ENCODE measurements at places on chromosomes 12 and 14.

DNA sequence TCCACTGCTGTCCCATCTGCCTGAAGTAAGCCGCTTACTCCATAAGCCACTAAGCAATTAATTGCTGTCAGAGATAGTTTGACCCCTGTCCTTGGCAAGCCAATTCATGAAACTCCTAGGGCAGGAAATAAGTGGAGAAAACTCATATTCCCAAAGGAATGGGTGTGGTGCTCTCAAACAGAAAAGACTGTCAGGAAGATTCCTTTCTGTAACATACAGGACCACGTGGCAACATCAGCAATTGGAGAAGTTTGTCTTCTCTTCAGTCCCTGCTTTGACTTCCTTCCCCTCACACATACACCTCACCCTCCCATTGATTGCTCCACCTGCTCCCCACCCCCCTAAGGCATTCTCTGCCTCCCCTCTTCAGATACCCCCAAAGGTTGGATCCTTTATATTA lies 36.2 kb upstream of the MDM1 start:
- no peaks in the 10 kb centered on the region for H3K36me3 ChIP-seq
- H3K27ac ChIP-seq, result no peak overlapping the region
- H3K4me1 ChIP-seq, result peaks cover 8% of the 10 kb centered on the region
- no peak for DNase-seq
- no peaks in the 10 kb centered on the region for H3K27me3 ChIP-seq

DNA sequence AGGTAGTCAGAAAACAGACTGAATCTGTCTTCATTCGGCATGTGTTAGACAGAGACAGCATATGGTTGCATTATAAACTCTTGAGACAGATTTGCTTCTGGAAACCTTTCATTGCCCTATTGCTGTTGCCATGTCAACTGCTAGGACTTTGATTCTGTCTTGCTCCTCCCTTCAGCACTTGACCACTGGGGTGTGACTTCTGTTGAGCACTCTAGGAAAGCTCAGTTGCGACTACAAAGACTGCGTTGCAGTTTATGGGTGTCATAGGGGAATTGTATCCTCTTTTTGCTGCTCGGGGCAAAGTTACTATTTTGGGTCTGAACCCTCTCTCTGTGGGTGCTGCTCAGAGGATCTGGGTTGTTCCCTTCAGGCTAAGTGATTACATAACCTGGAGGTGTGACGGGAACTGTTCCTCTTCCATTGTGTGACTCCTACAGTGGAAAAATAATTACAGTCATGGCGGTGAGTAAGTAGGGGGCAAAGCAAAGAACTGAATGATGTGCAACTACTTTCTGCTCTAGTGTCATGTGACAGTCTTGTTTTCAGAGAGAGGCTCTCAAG lies 44.3 kb upstream of the TRIM9 start:
- no peak overlapping the region for H3K4me3 ChIP-seq
- no peak for DNase-seq
- no peaks in the 10 kb centered on the region for H3K27me3 ChIP-seq
- no peak overlapping the region for H3K27ac ChIP-seq
- H3K36me3 ChIP-seq, result no peaks in the 10 kb centered on the region

DNA sequence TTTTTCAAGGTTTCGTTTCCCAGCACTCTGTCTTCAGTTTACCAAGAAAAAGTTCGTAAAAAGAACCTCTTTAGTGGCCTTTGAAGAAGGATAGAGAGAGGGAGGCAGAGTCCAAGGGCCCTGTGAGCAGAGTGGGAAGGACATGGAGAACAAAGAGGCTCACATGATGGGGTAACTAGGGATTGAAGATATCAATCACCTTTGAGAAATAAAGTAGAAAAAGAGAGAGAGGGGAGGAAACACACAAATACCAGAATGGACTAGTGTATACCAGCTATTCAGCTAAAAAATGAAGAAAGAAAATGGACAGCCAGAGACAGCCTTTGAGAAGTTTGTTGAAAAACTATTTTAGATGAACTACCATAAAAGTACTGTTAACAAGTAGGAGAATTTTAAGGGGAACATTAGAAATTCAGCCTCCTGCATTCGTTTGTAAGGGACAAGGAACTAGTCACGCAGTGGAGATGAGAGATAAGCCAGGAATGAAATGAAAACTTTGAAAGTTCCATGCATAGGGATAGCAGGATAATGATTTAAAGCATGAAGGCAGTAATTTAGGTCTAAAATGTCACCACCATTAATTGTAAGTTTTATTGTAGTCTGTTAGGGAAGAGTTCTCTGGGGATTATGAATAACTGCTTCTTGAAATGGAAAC lies 82.1 kb downstream of the SPTSSA start:
- DNase-seq, result no peak
- H3K4me3 ChIP-seq, result no peak overlapping the region
- H3K27ac ChIP-seq, result no peak overlapping the region
- no peaks in the 10 kb centered on the region for H3K36me3 ChIP-seq

GRCh38 chr12:4591180-4591687 lies 29.2 kb downstream of the DYRK4 start:
- peaks cover 12% of the 10 kb centered on the region for H3K4me1 ChIP-seq
- H3K36me3 ChIP-seq, result no peaks in the 10 kb centered on the region
- H3K27me3 ChIP-seq, result no peaks in the 10 kb centered on the region
- H3K4me3 ChIP-seq, result no peak overlapping the region
- DNase-seq, result no peak
